ENCODE measurements at places on chromosomes 3 and 15.
A peak's percentile ranks its signal among the peaks of the same experiment; 100 is the strongest.

GRCh38 chr15:85274315-85275050, 105.9 kb upstream of the AKAP13 start:
- no peak for DNase-seq

DNA sequence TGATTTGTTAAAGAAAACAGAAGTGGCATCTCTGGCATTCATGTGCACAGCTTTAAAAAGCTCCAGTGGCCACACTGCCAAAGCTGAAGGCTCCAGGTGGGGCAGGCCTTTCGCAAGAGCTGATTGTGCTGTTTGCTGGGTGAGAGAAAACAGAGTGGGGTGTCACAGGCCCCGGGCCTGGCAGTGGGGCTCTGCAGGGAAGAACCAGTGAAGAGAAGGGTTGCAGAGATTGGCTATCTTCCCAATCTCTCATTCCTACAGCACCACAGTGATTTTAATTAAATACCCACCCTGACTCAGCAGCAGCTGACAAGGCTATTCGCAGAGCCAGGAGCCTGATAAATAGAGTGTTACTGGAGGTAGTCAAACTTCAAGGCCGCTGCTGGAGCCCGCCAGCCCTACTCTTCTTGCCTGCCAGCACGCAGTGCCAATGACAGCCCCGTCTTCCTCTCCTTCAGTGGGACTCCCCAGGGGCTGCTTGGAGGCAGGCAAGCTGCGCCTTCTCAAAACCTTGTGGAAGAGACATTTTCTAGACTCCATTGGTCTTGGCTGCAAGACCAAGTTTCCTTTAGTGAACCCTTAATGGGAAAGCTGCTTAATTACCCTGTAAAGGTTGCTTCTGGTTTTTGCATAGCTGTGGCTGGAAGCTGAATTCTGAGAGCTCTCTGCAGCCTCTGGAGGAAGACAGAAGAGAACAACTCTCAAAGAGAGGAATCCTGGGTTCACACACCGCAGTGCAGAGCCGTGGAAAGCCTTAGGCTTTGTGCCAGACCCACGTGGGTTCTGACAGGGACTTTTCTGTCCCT, 225.8 kb upstream of the SLCO3A1 start:
- no peak for DNase-seq

DNA sequence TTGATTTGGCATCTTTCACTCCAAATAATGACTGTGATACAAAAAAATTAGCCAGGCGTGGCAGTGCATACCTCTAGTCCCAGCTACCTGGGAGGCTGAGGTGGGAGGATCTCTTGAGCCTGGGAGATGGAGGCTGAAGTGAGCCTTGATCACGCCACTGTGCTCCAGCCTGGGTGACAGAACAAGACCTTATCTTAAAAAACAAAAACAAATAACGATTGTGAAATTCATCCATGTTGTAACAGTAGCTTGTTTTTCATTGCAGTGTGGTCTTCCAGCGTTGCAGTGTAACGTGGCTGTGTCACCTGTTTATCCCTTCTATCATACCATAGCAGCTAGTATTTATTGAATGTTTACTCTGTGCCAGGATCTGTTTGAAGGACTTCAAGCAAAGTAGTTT, 120.9 kb downstream of the ITPR1 start:
- DNase-seq = no peak

- no peak for DNase-seq
These were observed 314.4 kb downstream of the MECOM start for GRCh38 chr3:169348929-169349621.

DNA sequence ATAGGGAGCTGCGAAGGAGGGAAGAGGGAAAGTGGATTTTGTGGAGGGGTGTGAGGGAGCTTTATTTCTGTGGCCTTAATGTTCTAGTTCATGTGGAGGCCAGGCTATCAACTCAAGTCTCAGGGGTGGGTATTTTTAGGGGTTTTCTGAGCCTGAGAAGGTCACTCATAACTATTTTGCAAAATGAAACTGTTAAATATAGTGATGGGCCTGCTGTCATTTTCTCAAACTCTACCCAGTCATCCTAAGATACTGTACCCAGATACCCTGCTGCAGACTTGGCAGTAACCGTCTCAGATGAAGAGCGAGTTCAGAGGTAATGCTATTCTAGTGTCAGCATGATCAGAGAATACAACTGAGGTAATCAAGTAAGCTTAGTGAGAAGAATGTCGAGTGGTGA, 545.0 kb upstream of the TBL1XR1 start:
- DNase-seq = no peak

- DNase-seq = no peak
These were observed 75.8 kb downstream of the CBLB start for GRCh38 chr3:105793040-105793439.

DNA sequence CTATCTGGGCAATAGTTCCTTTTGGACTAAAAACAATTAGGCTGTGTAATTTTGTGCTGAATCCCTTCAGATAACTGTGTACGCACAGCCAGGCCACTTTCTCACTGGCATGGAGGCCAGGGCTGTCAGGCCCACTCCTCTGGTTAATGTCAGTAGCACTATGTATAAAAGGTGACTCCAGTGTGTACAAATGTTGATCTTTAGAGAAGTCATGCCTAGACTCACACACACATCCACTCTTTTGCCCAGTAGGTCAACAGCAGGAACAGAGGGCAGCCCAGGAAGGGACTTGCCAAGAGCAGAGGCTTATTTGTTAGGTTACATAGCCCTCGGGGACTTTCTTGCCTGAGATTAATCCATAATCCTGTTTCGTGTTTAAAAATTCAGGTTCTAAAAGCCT, 416.6 kb upstream of the WNT5A start:
- no peak for DNase-seq

- DNase-seq = no peak
These were observed 144.0 kb downstream of the NSMCE3 start for GRCh38 chr15:29125382-29126207.

- peak; percentile 23 for DNase-seq
These were observed 2.9 kb downstream of the ADPRH start for GRCh38 chr3:119582178-119582577.

DNA sequence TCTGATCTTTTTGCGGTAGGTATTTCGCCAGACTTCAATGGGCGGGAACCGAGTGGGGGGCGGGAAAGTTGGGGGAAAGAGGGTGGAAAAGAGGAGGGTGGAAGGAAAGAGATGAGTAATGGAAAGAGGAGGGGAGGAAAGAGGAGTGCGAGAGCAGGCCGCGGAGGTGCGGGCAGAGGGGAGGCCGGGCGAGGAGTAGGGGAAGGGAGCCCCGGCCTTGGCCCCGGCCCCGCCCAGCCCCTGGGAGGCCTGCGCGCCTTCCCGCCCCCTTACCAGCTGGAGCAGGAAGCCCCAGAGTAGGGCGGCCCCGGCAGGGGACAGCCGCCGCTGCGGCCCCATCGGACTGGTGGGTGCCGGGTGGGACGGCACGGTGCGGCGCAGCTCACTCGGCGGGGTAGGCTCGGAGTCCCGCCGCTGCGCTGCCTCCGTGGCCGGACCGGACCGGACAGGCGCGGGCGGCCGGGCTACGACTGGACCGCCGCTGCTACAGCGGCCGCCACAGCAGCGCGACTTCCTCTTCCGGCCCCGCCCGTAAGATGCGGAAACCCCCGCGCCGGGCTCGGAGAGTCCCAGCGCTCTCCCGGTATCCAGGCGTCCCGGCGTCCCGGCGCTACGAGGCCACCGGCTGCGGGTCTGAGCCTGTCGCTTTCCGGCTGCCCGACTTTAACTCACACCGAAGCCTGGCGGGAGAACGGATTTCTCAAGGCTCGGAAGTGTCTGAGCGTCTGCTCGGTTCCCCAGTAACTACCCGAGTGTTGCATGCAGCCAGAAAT, at the start of gene SPPL2A:
Gene SPPL2A, minus strand, starts transcription at position 512 of the 773 bp plus-strand sequence. Its CDS starts 173 bp downstream, at position 339.
- DNase-seq = peak; percentile 80

- no peak for DNase-seq
These were observed 324.0 kb downstream of the GAP43 start for GRCh38 chr3:115947325-115947724.

- DNase-seq = no peak
These were observed 51.2 kb upstream of the MED12L start for GRCh38 chr3:151034303-151034702.

DNA sequence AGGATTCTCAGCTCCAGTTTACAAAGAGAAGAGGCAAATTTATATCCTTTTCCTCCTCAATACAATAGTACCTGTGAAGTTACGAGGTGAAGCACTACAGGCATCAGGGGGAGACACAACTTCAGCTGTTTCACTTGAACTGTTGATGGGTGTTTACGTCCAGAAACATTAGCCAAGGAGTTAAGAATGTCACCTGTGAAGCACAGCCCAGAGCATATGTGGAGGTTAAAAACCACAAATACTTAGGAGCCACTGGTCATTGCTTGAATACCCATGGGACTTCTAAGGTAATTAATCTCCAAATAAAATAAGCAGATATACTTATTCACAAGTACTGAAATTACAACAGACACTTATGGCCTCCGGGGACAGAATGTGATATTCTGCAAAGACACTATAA, 246.5 kb downstream of the ULK4 start:
- DNase-seq = no peak

Measured in CD4-positive, alpha-beta T cell treated with Interleukin-10 for 1 hour (primary cell).